ENCODE measurements at places on chromosomes 2 and 18. TPM values are rescaled to one million over a fixed set of nuclear protein-coding genes. Genes with fewer than 3 reads are reported as not detected.

DNA sequence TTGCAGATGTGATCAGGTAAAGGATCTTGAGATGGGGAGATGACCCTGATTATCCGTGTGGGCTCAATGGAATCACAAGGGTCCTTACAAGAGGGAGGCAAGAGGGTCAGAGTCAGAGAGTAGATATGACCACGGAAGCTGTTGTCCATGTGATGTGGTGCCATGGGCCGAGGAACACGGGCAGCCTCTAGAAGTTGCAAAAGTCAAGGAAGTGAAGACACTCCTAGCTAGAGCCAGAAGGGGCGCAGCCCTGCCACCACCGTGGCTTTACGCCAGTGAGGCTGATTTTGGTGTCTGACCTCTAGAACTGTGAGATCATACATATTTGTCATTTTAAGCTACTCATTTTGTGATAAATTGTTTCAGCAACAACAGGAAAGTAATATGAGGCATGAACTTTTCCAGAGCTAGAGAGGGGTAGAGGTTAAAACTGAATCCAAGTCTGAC lies 114.4 kb downstream of the CAPN13 start:
- H3K36me3 ChIP-seq = no peaks in the 10 kb centered on the region
- H3K4me1 ChIP-seq = no peaks in the 10 kb centered on the region
- H3K27me3 ChIP-seq = no peaks in the 10 kb centered on the region
- H3K4me3 ChIP-seq = no peak overlapping the region
- DNase-seq = peak; percentile 1

Gene ATP6V1B1
- total RNA-seq = 1.6 TPM

GRCh38 chr2:108364676-108365297 lies 13.0 kb upstream of the SULT1C4 start:
- no peaks in the 10 kb centered on the region for H3K27me3 ChIP-seq
- no peak overlapping the region for H3K4me3 ChIP-seq
- H3K27ac ChIP-seq = no peak overlapping the region
- DNase-seq = no peak
- no peaks in the 10 kb centered on the region for H3K36me3 ChIP-seq
- peaks cover 6% of the 10 kb centered on the region for H3K4me1 ChIP-seq

DNA sequence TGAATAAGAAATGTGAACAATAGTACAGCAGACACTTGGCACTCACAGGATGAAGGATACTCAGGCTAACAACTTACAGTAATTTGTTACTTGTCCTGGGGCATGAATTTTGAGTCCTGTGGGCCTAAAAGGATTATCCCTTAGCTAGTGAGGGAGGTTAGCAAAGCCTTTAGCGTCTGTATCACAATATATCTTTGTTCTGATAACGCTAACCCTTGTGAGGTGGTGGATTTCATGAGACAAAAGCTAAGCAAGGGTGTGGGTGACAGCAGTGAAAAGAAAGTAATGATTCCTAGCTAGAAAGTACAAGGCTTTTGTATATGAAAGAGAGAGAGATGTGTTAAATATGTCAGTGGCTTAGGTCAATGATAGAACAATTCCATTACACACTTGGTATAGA lies 46.8 kb upstream of the TTC21B start:
- no peaks in the 10 kb centered on the region for H3K36me3 ChIP-seq
- H3K4me1 ChIP-seq = no peaks in the 10 kb centered on the region
- DNase-seq = peak; percentile 17
- no peaks in the 10 kb centered on the region for H3K27me3 ChIP-seq

GRCh38 chr2:216554286-216554685 lies 55.6 kb downstream of the RPL37A start:
- no peaks in the 10 kb centered on the region for H3K27me3 ChIP-seq
- H3K4me3 ChIP-seq = no peak overlapping the region
- H3K27ac ChIP-seq = no peak overlapping the region
- no peak for DNase-seq
- H3K4me1 ChIP-seq = peaks cover 6% of the 10 kb centered on the region

Gene ERFE
- 10.5 TPM for total RNA-seq

DNA sequence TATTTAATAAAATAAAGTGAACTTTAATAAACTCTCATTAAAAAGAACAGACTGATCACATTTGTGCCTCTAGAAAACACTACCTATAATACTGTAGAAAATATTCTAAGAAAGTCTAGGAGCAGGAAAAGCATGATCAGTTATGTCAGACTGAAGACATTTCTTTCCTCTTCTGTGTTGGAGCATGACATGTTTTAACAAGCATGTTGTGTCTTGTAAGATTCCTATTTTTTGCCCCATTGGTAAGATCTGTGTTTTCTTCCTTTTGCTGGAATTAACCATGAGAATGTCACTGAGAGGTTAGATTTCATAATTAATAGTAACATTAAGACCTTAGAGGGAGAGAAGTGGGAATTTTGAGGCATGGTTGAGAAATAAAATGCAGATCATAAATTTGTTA lies 27.7 kb downstream of the LAMA3 start:
- H3K4me3 ChIP-seq = no peak overlapping the region
- H3K4me1 ChIP-seq = peaks cover 26% of the 10 kb centered on the region
- no peaks in the 10 kb centered on the region for H3K27me3 ChIP-seq

DNA sequence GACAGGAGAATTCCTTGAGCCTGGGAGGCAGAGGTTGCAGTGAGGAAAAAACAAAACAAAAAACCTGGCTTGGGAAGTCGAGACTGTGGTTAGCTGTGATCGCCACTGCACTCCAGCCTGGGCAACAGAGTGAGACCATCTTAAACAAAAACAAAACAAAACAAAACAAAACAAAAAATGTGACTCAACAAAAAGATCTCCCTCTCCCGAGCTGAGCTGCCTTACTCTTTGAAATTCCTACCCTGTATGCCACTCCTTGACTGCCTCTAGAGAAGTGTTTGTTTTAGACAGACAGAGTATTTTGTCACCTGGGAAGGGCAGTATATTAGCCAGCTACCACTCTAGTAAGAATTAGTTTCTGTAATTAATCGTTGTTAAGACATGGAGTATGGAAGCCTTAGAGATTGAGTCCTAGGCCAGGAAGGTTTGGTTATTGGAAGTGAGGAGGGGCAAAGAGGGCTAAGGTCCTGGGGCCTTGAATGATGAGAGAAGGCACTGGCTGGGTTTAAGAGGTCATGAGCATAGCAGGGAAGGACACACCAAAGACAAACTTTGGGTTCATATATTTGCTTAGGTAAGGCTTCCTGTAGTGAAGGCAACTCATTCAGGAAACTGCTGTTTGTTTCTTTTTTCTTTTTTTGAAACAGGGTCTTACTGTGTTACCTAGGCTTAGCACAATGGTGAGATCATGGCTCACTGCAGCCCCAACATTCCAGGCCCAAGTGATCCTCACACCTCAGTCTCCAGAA lies 56.0 kb downstream of the HAUS1 start:
- no peaks in the 10 kb centered on the region for H3K36me3 ChIP-seq
- H3K27ac ChIP-seq = no peak overlapping the region
- H3K4me3 ChIP-seq = no peak overlapping the region
- H3K4me1 ChIP-seq = no peaks in the 10 kb centered on the region
- no peaks in the 10 kb centered on the region for H3K27me3 ChIP-seq

Gene MORN2
- total RNA-seq = 18.2 TPM

Gene NOSTRIN
- total RNA-seq = 0.40 TPM

- H3K27ac ChIP-seq = no peak overlapping the region
- H3K4me1 ChIP-seq = peaks cover 3% of the 10 kb centered on the region
- H3K4me3 ChIP-seq = no peak overlapping the region
- no peaks in the 10 kb centered on the region for H3K27me3 ChIP-seq
Observed at GRCh38 chr2:216799873-216800431, 59.9 kb downstream of the TNP1 start.

- peak; percentile 23 for DNase-seq
- peaks cover 3% of the 10 kb centered on the region for H3K4me1 ChIP-seq
- H3K27me3 ChIP-seq = no peaks in the 10 kb centered on the region
- H3K4me3 ChIP-seq = no peak overlapping the region
Observed at GRCh38 chr18:8949206-8949605, 153.3 kb upstream of the NDUFV2 start.

DNA sequence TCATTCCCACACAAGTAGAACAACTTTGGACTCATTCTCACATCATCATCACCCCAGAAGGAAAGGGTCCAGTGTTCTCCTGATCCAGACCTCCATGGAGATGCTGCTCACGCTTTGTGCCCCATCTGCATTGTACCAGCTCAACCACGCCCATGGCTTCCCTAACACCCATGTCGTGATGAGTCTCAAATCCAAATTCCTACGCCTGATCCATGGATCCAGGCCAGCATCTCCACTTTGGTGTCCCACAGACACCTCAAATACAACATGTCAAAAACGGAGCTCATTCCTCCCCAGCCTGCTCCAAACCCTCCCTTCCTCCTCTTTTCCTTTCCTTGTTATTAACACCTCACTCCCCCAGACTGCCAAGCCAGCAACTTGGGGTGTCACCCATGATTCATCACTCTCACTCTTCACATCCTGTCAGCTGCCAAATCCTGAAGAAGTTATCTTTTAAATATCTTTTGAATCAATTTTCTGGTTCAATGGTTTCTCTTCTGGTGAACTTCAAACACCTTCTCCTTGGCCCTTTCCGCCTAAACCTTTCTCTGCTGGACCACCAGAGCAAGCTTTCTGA lies 30.2 kb upstream of the FAM124B start:
- no peak for DNase-seq
- H3K4me3 ChIP-seq = no peak overlapping the region
- H3K36me3 ChIP-seq = no peaks in the 10 kb centered on the region

Gene RELCH
- total RNA-seq = 16.5 TPM

- H3K4me1 ChIP-seq = peaks cover 24% of the 10 kb centered on the region
- no peak overlapping the region for H3K4me3 ChIP-seq
- peaks cover 3% of the 10 kb centered on the region for H3K27me3 ChIP-seq
- no peak for DNase-seq
- no peak overlapping the region for H3K27ac ChIP-seq
Observed at GRCh38 chr2:110872521-110872920, 140.1 kb downstream of the ACOXL start.
